ENCODE measurements at places on chromosomes 7 and 10.

GRCh38 chr10:133047526-133048123 is 40.1 kb upstream of the ADGRA1 start:
- DNase-seq, result no peak

- DNase-seq, result no peak
These were observed 128.8 kb downstream of the NEURL1 start for GRCh38 chr10:103622286-103622685.

DNA sequence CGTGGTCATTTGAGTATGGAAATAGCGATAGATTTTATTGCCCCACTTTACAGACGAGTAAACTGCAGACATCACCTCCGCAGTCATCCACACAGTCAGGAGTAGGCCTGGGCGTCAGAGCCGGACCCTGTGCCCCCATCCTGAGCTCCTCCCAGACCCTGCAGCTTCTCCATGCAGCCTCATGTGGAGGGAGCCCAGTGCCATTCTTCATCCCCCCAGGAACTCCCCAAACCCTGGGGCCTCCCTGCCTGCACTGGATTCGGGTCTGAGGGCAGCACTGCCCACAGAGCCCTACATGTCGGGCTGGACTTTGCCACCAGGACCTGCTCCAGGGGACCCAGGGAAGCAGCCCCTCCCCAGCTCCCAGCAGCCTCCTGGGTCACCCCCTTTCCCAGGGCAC is 100.8 kb downstream of the MKI67 start:
- no peak for DNase-seq

DNA sequence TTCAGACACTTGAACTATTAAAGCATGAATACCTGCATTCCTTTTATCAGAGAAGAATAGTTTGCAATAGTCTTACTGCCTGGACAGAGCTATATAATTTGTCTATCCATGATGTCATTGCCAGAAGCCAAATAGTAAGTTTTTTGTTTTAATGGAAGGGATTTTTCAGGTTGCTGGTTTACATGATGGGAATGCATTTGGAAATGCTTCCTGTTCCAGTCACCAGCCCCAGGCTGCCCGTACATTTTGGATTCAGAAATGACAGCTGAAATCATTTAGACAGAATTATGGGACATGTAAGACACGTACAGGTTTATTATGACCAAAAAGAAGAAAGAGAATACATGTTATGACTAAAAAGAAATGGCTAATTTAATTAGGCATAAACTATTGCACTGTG is 293.1 kb downstream of the CDK14 start:
- DNase-seq, result no peak

- DNase-seq, result no peak
These were observed 12.0 kb upstream of the GSAP start for GRCh38 chr7:77427996-77428603.

GRCh38 chr7:140160308-140160707 is 16.5 kb downstream of the KDM7A start:
- no peak for DNase-seq

DNA sequence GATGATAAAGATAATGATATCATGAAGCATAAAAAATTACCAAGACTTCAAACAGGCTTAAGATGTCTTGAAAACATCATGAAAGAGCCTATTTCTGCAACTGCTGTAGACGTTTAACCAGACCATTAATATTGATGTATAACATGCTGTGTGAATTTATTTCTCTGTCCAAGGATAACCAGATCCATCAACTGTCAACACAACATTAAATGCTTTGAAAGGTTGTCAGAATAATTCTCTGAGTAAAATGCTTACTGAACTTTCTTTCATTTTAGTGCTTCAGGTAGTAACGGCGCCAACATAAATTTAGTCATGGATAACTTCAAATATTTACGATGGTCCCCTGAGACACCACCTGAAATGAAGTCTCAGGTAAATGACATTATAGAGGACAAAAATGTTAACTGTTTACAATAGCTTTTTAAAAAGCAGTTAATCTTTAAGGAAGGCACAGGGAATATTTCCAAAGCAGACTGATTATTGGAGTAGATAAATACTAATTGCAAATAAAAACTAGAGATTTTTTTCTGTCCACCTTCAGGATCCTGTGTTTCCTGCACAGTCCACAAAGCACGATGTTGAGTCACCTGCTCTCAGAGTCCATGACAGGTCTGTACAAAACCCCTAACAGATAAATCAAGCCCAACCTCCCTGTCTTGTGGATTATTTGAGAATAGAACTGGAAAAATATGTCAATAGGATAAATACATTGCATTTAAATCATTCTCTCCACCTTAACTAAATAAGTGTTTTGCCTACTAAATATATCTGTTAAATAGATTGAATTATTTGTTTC is 1213.2 kb downstream of the XPNPEP1 start:
- no peak for DNase-seq

DNA sequence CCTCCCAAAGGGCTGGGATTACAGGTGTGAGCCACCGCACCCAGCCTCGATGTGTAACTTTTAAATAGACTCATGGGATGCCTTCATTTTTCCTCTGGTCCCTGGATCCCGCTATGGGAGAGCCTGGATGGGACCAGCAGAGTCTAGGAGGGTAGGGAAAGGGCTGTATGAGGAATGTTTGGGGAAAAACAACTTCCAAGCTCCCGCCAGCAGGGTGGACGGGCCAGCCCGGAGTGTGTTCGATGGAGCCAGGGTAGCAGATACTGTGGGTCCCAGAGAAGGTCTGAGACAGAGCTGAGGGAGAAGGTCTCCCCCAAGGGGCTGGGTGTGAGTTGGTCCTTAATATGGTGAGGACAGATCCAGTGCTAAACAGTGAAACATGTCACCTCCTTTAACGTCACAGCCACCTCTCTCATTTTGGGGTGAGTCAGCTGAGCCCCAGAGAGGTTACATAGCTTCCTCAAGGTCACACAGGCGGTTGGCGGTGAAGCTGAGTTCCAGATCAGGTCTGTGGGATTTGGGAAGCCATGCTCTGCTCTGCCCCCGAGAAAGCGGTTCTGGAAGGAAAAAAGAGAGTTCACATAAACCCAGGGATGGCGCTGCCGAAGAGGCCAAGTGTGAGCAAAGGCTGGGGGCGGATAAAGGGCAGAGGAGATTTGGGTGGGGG is 66.4 kb downstream of the MYL10 start:
- DNase-seq, result no peak

GRCh38 chr10:12489806-12490205 is 140.5 kb downstream of the CAMK1D start:
- no peak for DNase-seq

- no peak for DNase-seq
These were observed 9.4 kb upstream of the FAM241B start for GRCh38 chr10:69620625-69621024.

DNA sequence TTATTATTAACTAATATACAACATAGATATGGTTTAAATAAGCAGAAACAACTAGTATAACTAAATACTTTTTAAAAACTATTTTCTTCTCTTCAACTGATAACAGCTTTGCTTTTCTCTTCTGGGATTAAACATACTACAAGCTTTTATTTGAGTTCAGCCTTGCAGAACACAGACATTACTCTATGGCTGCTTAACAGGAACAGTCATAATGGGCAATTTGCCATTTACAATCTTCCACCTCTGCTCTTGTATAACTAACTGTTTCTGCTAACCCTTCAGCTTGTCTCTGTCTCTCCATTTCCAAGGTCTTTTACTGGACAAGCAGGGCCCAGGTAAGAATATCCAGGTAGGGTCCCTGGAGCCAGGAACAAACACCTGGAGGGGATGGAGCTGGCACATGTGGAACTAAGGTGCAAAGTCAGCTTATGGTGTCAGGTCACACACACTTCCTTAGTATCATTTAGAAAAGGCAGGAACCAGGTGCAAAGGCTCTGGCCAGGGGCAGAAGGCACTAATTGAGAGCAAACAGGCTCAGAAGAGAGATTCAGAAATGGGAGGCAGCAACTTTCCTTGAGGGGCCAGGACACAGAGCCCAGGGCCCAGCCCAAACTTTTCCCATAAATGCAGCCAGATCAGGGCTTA is 93.1 kb downstream of the STRA8 start:
- no peak for DNase-seq

GRCh38 chr10:17751781-17752445 is at the start of gene TMEM236:
TSS of gene TMEM236 (plus strand) at chr10:17752201. CDS start at chr10:17752296, 95 bp downstream.
- no peak for DNase-seq

GRCh38 chr7:66627881-66628360 is 760 bp upstream of the KCTD7 start:
- DNase-seq, result no peak

DNA sequence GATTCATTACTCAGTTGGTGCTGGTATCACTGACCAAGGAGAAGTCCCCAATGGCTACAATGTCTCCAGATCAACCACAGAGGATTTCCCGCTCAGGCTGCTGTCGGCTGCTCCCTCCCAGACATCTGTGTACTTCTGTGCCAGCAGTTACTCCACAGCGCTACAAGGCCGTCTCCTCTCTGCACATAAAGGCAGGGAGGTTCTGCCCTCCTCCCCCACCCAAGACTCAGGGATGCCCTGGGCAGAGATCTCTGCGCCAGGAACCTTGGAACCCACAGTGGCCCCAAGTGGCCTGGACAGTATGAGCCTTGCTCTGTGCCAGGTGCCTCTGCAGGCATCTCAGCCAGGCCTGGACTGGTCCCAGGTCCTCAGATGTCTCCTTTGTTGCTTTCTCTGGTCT is 193.4 kb upstream of the PRSS58 start:
- DNase-seq, result no peak

- no peak for DNase-seq
These were observed 33.2 kb upstream of the TLX1 start for GRCh38 chr10:101097881-101098280.

- DNase-seq, result no peak
These were observed 87.9 kb downstream of the VIPR2 start for GRCh38 chr7:159056737-159057136.

GRCh38 chr7:116024826-116025809 is 5.4 kb downstream of the TFEC start:
- no peak for DNase-seq

DNA sequence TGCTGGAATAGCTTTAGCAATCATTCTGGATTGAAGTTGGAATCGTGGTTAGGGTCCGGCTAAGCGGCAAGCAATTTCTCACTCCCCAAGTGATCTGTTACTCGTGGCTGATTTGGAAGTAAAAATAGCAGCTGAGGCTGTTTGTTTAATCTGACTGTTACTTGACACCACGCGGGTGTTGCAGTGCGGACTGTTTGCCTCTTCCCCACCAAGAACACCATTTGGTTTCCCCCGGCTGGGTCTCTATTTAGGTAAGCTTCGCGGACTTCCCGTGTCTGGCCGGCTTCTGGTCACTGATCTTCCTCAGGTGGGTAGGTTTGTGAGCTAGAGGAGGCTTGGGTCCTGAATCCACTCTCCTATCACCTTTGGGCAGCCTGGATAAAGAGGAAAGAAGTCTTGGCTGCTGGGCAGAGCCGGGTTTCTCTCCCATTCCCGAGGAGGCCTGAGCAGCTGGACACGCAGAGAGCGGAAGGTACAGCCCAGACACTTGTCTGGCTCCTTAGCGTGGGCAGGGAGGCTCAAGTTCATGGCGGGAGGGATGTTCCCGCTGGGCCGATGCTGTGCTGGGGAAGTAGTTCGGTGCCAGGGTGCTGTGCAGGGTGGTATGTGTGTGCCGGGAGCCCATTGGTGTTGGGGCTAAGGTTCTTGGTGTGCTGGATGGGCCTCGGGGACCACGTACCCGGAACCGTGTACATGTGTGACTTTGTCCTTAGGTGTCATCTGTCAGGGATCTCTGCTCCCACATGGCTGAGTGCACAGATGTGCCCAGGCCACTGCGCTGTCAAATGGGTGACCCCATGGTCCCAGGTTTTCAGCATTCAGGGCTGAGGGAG is at the start of gene C10orf71:
TSS of gene C10orf71 (plus strand) at position 188 of the 833 bp plus-strand sequence. CDS start 23,376 bp downstream, outside the sequence.
- no peak for DNase-seq

DNA sequence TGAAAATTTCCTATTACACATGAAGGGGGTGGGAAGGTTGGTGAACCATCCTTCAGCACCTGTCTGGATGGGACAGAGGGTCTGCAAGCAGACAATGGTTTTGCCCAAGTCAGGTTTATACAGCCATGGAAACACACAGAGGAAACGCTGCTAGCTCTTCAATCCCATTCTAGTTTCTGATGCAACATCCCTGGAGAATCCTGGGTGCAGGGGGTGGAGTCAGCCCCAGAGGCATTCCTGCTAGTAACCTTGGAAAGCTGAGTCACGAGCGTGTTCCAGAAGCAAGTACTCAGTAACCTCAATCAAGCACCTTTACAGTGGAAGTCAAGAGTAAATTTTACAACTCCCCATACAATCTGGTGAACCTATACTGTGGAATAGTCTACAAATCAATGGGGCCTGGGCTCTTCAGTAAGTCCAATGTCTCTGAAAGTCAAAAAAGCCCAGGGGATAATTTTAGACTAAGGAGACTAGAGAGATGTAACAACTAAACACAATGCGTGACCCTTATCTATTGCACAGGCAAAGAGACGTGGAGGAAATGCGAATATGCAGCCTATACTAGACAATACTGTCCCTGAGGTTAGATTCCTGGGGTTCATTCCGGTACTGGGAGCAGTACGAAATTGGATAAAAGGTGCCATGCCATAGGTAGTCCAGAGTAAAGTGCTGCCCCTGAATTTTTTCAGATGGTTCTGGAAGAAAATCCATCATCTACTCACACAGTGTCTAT is 95.4 kb downstream of the ZRANB1 start:
- no peak for DNase-seq

DNA sequence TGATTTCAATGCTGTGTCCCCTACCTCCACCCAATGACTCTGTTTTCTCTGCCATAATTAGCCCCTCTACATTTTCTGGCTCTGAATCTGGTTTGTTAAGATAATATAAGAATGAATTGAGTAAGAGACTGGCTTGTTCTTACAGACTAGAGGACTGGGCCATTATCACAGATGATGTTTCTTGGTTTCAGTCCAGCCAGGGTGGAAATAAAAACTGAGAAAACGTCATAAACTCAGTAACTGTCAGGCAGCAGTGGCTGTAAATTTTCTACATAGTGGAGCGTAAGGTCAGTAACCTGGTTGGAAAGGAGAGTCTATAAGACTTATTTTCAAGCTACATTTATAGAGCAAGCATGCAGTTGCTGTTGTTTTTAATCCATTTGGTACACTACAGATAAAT is 485.4 kb downstream of the HTR7 start:
- DNase-seq, result no peak

DNA sequence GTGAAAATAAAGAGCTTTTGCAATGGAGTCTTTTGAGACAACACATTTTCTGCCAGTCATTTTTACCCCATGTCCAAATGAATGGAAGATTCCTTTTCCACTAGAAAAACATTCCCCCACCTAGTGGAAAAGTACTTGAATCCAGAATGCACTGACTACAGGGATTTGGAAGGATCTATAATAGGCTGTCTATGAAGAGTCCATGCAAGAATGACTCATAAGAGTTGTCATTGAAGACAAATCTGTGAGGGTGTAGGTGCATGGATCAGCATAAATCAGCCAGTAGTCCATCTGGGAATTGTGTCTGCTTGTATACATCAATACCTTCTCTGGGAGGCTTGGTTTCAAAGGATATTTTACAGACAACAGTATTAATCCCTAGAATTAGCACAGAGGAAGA is 32.5 kb upstream of the TRUB1 start:
- no peak for DNase-seq

GRCh38 chr10:101040851-101041250 is 9.8 kb downstream of the SFXN3 start:
- DNase-seq, result no peak

All from type B pancreatic cell (in vitro differentiated cells).